ENCODE measurements at places on chromosomes 2 and 18.

GRCh38 chr2:133606616-133607015 lies 38.4 kb upstream of the NCKAP5 start:
- DNase-seq, result no peak

GRCh38 chr2:217382794-217383193 lies 522.9 kb upstream of the TNP1 start:
- DNase-seq, result no peak

DNA sequence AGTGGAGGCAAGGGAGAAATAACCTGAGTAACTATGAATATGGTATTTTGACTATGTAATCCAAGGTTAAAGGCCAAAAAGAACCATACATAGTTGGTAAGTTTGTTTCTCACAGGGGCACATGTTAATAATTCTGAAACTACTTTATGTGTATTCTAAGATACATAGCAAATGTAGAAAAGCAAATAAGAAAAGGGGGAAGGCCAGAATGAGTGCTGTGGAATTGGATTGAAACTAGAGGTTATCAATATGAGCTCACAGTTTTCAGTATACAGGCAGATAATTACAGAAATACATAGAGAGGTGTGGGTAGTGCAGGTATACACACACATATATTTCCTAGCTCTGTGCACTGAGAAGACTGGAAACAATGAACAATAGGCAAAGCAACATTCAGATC lies 13.7 kb downstream of the INO80C start:
- no peak for DNase-seq

- DNase-seq, result no peak
These were observed 31.2 kb downstream of the TWIST2 start for GRCh38 chr2:238879043-238879442.

- DNase-seq, result peak; percentile 72
These were observed 10.6 kb upstream of the HOXD4 start for GRCh38 chr2:176140513-176141317.

- no peak for DNase-seq
These were observed 197.5 kb downstream of the ZEB2 start for GRCh38 chr2:144322379-144322778.

DNA sequence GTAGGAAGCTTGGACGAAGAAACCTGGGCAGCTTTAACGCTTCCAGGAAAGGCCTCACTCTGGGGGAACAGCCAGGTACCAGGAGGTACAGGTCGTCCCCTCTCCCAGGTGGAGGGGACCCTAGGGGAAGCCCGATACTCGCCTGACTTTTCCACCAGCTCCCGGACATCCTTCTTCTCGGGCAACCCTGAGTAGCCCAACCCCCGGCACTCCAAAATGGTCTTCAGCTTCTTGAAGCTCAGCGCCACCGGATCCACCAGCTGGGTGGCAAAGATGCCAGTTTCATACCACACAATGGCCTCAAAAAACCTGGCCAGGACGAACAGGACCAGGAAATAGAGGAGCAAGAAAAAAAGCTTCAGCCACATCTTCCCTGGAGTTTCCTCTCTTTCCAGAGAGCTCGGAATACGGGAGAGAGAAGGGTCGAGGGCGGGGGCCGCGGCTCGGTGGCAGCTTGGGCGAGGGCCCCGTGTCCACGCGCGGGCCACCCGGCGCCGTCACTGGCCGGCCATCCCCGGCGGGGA lies 1.1 kb downstream of the RNF103 start:
- no peak for DNase-seq

DNA sequence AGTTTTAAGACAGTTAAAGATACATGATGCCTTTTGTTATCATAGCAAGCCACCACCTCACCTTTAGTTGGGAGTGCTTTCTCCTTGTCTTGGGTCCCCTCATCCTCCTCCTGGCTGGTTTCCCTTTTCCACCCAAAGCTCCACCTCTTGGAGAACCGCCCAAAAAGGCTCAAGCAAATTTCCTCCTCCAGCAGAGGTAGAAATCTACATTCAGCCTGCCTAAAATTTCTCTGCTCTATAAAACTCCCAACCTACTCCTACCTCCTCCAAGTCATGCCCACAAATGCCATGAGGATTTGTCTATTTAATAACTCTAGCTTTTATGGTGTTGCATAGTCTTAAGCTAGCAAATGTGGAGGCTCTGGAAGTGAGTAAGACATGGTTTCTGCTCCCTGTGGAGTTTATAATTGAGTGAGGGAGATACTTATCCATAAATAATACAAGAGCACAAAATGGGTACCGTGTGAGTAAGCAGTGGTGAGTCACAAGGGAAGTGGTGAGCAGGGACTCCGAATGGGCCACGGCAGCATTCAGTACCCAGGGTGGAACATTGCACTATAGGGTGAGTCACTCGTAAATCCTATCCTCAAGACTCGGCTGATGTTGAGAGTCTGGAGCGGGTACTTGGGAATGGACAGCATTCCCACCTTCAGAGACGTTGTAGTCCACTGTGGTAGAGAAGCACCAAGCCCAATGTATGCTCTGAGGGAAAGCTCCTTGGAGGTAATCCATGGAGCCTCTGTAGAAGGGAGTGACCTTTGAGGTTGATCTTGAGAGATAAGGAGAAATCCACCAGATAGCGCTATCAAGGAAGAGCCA lies 146.3 kb downstream of the RTN4 start:
- no peak for DNase-seq

DNA sequence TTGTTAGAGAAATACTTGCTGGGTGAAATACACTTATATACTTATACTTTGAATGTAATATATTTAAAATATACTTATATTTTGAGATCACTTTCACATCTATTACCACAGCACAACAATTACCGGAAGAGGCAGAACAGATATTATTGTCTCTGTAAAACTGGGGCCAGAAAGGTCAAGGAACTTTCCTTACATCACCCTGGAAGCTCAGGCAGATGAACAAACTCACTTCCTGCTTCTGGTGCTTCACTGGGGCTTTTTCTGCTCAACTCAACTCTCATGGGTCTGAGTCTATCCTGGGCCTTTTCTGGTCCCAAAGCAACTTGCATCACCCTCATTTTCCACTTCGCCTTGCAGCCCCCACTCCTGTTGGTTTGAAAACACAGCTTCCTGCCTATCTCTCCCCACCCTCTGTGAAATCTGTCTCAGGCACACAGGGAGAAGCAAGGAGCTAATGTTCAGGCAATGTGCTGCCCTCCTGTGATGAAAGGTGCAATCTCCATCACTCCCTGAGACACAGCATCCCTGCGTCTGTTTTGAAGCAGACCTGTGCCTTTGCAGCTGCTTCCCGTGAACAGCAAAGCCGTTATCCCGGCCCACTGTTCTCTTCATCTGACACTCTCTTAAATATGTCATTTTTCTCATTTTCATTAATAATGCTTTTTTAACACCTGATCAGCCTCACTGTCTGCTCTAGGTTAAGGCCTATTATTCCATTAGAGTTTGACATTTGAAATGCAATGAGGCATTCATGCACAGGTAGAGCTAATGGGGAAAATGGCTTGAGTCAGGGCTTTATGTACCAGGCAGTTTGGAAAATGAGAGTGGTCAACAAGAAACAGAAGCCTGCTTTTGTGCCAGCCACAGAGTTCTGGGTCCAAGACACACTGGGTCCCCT lies 251.9 kb upstream of the CHAC2 start:
- no peak for DNase-seq

- peak; percentile 59 for DNase-seq
These were observed 37.7 kb downstream of the NETO1 start for GRCh38 chr18:72830109-72830508.

- DNase-seq, result no peak
These were observed 230.0 kb upstream of the CXCR4 start for GRCh38 chr2:136347981-136348380.

- DNase-seq, result no peak
These were observed 33.8 kb downstream of the TOGARAM2 start for GRCh38 chr2:29014811-29015421.

GRCh38 chr2:196853301-196854087 lies 44.3 kb upstream of the C2orf66 start:
- DNase-seq, result no peak

DNA sequence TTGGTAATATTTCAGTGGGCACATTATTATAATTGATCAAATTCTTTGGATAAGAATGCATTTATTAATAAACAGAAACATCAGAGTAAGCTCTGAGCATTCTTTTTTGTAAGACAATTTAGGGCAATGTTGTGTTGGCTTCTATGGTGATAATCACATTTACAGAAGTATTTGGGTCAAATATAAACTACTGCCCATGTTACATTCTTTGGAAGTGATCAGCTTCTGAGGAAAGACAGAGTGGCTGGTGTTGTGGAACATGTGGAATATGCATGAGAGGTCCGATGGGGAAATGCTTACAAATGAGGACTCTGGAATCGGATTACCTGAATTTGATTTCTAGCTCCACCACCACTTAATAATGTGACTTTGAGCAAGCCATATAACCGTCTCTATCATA lies 19.4 kb downstream of the SERPINB13 start:
- no peak for DNase-seq

DNA sequence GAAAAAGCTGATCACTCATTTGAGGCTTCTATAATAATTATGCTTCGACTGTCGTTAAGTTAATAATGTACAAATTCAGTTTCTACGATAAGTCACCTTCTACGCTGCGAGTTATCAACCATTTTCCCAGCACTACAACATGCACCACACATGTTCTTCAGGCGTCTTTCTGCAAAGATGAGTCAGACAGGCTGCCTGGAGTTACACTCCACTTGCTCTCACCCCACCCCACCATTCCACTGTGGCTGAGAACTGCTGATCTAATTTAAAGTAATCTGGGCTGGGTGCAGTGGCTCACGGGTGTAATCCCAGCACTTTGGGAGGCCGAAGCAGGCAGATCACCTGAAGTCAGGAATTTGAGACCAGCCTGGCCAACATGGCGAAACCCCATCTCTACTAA lies 218.6 kb downstream of the DYM start:
- no peak for DNase-seq

- DNase-seq, result no peak
These were observed 175.7 kb downstream of the TGIF1 start for GRCh38 chr18:3625742-3626091.

DNA sequence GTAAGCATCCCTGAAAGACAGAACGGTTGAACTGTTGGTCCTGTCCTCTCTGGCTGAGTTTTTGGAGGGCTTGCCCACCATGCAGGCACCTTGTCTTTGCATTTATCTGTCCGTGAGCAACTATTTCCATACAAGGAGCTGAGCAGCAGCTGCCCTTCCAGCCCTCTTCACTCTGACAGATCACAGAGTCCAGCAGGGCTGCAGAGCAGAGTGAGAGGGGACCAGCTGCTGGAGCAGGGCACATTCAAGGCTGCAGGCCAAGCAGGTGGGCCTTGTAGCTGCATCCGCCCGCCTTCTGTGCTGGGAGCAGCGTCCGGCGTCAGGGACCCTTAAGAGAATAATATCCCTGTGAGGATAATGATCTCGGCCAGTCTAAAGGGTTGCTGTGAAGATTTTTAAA lies 9.5 kb downstream of the SMYD1 start:
- no peak for DNase-seq

- no peak for DNase-seq
These were observed 35.5 kb downstream of the RTP5 start for GRCh38 chr2:241904791-241905710.

GRCh38 chr2:20200697-20201555 lies 24.0 kb downstream of the SDC1 start:
- no peak for DNase-seq

DNA sequence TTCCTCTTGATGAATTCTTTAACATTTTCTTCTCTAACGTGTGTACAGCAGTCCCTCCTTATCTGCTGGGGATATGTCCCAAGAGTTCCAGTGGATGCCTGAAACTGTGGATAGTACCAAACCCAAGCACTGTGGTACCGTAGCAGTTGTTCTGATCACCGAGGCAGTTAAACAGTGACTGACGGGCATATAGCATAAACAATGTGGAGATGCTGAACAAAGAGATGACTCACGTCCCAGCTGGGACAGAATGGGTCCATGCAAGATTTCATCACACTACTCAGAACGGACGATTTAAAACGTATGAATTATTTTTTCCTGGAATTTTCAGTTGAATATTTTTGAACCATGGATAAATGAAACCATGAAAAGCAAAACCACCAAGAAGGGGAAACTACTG lies 54.5 kb upstream of the SPAG16 start:
- no peak for DNase-seq

DNA sequence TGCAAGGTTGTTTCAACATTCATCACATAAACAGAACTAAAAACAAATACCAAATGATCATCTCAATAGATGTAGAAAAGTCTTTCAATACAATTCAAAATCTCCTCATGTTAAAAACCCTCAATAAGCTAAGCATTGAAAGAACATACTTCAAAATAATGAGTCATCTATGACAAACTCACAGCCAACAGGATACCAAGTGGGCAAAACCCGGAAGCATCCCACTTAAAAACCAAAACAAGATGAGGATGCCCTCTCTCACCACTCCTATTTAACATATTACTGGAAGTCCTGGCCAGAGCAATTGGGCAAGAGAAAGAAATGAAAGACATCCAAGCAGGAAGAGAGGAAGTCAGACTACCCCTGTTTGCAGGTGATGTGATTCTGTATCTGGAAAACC lies 992.2 kb upstream of the PIK3C3 start:
- DNase-seq, result no peak

GRCh38 chr2:142973822-142974207 lies 96.4 kb downstream of the KYNU start:
- no peak for DNase-seq

DNA sequence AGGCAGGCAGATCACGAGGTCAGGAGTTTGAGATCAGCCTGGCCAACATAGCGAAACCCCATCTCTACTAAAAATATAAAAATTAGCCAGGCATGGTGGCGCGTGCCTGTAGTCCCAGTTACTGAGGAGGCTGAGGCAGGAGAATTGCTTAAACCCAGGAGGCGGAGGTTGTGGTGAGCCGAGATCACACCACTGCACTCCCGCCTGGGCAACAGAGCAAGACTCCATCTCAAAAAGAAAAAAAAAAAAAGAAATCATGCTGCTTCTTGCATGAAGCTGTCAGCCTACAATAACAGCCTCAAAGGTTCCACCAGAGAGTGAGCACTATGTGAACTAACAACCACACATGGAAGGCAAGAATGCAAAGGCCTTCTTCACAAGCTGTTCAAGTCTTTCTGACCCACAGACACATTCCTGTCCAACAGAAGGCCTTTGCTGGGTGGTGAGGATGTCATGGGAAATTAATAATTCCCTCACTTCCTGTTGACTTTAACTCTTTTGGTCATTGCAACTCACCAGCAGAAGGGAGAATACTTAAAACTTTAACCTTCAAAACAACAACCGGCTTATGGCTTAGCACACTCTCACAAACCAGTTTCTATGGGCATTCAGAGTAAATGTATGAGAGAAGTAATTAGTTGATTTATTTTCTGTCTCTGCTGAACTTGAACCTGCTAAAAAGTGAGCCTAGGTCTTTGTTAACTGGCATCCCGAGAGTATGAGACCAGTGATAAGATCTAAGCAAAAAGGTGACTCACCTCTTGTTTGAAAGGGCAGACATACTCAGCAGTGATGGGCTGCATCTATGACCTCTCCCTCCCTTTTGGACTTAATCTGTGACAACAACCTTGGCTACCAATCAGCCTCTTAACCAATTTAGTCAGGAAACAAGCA lies 11.8 kb downstream of the PLEKHM3 start:
- no peak for DNase-seq

Measured in NCI-H446 (cell line).